ENCODE measurements at places on chromosomes 2 and 18.

DNA sequence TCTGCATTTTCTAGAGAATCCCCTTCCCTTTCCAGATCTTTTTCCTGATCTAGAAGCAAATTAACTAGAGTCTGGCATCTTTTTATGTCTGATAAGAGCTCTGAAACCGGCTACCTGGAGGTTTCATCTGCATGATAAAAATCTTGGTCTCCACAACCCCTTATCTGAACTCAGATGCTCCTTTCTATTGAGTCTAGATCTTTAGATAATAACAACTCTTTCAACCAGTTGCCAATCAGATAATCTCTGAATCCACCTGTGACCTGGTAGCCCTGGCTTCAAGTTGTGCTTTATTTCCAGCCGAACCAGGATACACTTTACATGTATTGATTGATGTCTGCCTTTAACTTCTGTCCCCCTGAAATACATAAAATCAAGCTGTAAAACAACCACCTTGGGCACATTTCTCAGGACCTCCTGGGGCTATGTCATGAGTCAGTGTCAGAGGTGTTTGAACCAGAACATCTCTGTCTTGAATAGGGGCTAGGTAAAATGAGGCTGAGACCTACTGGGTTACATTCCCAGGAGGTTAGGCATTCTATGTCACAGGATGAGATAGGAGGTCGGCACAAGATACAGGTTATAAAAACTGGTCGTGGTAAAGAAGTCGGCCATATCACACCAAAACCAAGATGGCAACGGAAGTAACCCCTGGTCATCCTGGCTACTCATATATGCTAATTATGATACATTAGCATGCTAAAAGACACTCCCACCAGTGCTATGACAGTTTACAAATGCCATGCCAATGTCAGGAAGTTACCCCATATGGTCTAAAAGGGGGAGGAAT, 20.8 kb downstream of the RALBP1 start:
- no peak for DNase-seq

DNA sequence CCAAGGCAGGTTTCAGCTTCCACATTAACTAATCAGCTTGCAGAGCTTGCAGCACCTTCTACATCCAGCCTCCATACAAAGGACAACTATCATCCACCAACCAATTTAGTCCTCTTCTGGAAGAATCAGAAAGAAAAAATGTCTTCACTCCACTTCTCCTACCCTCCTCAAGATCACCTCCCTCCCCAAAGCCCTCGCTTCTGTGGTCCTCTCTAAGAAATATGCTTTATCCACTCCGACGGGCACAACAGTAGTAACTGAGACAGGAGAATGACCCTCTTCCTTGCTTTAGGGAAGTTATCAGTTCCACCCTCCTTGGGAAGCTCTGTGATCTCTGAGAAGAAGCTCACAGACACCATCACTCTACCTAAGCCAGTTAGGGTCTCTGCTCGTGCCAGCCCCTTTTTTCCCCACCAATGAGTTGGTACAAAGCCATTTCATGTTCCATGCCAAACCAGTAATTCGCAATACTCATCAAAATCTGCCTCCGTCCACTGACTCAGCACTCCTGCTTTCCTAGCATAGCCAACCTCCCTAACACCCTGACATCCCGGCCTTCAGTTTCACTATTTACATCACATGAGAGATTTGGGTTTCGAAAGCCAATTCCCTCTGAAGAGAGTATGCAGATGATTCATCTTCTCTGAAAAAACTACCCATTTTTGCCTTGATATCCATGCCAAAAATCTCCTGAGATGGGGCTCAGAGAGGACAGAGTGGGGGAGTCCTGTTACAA, 114.1 kb upstream of the PKDCC start:
- no peak for DNase-seq

DNA sequence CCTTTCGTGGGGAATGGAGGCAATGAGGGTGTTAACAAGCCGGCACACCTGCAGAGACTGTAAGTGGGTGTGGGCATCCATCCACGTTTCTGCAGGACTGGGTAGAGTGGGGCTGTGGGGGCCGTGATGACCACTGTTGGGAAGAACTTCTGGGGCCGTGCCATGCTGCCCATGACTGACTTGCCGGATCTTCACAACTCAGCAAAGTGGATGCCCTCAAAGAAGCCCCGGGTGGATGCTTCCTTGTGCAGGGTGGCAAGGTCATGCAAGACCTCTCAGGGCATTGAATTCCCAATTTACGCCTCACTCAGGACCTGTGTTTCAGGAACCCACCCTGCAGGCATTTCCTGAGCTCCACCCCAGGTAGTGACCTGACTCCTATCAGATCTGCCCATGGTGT, 143.5 kb upstream of the TPO start:
- no peak for DNase-seq

DNA sequence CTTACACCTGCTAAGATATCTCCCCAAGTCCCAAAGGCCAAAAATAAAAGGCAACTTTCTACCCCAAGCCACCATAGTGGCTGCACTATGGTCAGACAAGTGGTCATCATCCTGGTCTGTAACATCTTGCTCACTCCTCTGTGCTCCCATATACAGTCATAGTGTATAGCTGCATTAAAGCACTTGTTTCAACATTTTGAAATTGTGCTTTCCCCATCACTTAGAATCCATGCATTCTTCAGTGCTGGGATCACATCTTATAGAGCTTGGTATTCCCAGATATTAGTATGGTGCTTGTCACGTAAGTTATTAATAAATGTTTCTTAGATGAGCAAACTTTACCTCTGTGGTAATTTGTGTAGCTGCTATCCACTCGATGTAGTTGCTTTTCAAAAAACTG, 40.4 kb upstream of the CDC42EP3 start:
- DNase-seq: no peak

DNA sequence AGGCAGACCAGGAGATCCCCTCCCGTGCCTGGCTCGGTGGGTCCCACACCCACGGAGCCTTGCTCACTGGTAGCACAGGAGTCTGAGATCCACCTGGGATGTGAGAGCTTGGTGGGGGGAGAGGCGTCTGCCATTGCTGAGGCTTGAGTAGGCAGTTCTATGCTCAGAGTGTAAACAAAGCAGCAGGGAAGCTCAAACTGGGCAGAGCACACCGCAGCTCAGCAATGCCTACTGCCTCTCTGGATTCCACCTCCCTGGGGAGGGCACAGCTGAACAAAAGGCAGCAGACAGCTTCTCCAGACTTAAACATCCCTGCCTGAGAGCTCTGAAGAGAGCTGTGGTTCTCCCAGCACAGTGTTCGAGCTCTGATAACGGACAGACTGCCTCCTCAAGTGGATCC, 85.1 kb downstream of the UGP2 start:
- no peak for DNase-seq

DNA sequence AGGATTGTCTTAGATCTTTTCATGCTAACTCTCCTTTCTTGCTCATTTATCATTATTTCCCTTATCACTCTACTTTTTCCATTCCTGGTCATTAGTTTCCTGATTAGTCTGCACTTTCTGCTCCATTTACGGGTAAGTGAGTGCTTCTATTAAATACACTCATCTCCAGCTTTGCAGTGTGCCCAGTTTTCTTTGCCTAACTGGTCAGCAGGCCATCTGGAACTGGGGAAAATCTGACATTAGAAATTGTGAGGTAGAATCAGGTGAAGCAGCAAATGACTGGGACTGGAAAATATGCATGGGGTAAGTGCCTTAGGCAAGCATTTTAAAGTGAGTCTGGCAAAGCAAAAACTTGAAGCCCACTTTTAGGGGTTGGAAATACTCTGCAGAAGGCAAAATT, 29.2 kb downstream of the G6PC2 start:
- no peak for DNase-seq

GRCh38 chr2:31318361-31319336, 84.7 kb downstream of the EHD3 start:
- DNase-seq: no peak

DNA sequence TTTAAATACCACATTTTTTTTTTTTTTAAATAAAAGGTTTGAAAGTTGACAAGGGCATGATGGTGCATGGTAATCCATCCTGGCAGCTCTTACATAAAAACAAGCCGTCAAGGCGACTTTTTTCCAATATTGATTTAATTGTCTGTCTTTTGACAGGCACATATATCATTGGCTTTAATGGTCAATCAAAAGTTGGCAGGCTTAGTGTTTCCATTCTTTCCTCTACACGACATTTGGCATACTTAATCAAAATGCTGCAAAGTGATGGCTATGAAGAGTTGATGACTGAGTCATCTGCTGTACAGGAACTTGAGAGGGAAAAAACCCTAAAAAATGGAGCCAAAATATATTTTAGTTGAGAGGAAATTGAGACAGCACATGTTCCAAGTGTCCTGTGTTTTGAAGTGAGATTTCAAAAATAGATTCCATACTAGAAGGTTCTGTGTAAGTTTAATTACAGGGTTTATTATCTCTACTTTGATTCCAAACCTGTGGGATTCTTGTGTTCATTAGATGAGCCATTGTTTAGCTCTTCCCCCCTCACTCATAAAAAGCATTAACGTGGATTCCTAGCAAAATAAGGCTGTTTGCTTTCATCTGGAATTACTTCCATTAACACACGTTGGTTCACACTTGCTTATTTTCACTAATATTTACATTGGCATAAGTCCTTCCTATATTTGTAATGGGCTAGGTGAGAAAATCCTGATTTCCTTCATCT, 3.2 kb downstream of the TSHZ1 start:
- DNase-seq: no peak

- no peak for DNase-seq
These were observed 105.7 kb downstream of the TPO start for GRCh38 chr2:1518867-1519530.

DNA sequence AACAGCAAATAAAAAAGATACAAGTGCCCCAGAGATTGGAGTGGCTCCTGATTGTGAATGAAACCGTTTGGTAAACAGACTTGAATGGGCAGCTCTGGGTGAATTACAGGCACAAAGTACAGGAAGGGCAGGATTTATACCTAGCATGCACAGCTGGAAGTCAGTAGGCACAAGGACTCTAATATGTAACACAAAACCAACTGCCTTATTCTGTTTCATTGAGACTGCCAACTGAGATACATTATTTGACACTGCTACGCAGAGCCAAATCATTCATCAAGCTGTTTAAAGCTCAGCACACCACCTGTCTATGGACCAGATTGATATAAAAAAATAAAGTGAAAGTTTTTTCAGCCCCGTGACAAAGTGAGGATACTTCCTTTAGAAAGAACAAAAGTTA, 541.2 kb downstream of the NUP35 start:
- DNase-seq: no peak

GRCh38 chr2:163573652-163574051, 162.2 kb downstream of the FIGN start:
- DNase-seq: no peak

GRCh38 chr2:170878505-170878904, 50.5 kb upstream of the GORASP2 start:
- no peak for DNase-seq

DNA sequence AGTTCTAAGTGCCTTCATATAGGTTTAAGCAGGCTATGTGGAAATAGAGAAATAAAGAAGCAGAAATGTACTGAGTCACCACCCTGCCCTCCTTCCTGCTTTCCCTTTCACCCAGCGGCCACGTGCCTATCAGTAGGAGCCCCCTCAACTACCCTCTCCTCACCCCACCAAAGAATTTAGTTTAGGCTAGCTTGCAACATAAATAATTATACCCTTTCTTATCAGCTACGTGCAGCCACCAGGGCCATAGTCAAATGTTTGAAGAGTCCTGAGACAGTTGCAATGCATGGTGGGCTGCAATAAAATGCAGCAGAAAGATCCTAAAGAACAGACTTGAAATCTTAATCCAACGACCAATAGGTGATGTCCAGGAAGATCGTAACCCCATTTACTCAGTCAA, 101.2 kb downstream of the RTP5 start:
- DNase-seq: no peak

GRCh38 chr18:74498712-74499627, 2.8 kb downstream of the CNDP2 start:
- DNase-seq: no peak

DNA sequence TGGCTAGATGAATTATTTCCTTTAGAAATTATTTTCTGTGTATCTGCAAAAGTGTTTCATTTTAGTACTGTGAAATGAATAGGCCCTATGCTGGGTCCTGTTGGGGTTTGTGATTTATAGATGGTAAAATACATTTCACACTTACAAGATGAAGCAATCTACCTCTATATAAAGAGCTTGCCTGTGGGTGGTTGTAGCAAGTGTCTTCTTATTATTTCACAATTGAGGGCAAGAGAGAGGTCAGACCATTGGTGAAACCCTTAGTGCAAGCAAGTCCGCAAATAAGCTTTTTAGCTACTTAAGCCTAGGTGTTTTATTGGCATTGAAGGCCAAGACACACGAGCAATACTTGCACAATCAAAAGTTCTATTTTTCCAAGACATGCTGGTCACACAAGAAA, 153.1 kb downstream of the FMNL2 start:
- no peak for DNase-seq

- no peak for DNase-seq
These were observed 67.8 kb downstream of the ODC1 start for GRCh38 chr2:10380048-10380926.

GRCh38 chr2:219864154-219864553, 236.7 kb downstream of the SLC4A3 start:
- no peak for DNase-seq

- DNase-seq: no peak
These were observed 961.4 kb downstream of the DSC3 start for GRCh38 chr18:30081122-30081521.

GRCh38 chr2:160471950-160472349, 21.7 kb downstream of the RBMS1 start:
- DNase-seq: no peak

DNA sequence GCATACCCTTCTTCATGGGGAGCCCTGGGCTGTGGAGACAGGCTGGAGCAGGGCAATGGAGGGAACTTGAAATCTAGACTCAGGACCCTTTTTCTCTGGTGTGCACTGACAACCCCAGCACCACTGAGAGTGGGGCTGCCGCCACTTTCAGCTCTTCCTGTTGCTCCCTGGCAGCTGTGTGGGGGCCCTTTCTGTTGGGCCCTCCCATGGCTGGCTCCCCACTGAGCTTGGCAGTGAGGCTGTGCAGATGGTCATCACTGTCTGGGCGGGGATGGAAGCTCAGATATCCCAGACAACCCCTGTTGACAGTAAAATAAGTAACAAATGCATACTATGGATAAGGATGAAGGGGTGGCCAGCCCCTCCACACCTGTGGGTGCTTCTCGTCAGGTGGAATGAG, 6.7 kb downstream of the MYO7B start:
- DNase-seq: no peak

DNA sequence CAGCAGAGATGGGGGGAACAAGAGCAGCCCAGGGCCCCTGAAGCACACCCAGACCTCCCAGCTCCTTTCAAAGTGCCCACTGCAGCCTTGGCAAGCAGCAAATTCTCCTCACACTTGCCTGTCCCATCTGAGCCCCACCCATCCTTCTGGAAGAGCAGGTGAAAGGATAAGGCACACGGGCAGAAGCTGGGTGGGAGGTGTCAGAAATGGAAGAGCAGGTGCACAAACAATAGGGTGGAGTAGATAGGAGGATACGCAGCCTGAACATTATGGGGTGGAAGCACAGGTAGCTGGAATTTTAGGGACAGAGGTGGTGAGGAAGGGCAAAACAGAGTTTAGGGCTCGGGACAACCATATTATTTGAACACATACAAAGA, 69.2 kb downstream of the TNS1 start:
- DNase-seq: no peak

DNA sequence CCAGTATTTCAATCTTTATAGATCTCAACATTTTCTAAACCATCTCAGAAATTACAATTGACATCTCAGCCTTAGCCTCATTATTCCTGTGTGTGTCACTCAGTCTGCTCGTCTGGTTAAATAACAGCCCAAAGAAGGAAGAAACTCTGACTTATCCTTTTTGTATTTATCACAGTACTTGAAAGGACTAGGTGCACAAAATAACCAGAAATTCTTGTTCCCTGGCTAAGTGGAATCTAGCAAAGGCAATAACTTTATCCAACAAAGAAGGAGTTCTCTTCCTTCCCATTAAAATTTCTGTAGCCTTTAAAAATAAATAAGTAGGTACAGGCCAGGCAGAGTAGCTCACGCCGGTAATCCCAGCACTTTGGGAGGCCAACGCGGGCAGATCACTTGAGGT, 139.9 kb upstream of the PID1 start:
- DNase-seq: no peak

Data from left renal pelvis (tissue), 4 donors.